ENCODE measurements at places on chromosomes 4 and X.

DNA sequence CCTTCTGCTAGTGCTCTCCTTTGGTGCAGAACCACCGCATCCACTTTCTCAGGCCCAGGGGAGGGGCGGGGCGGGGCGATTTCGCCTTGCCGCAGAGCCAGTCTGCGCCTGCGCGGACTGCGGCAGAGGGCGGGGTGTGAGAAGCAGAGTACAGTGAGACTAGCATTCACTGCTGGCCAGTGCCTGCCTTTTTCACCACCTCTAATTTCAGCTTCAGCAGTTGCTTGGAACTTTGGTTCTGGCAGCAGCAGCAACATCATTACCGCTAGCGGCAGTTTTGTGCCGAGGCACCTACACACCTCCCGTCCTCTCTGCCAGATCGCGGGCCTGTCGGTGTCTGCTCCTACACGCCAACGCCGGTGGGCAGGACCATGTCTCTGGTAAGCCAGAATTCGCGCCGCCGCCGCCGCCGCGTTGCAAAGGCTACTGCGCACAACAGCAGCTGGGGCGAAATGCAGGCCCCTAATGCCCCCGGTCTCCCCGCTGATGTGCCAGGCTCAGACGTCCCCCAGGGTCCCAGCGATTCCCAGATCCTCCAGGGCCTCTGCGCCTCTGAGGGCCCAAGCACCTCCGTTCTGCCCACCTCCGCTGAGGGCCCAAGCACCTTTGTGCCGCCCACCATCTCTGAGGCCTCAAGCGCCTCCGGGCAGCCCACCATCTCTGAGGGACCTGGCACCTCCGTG lies at the start of gene MAGEE1:
TSS of gene MAGEE1 (plus strand) at position 151 of the 683 bp plus-strand sequence. CDS start at position 372, 221 bp downstream.
- DNase-seq = no peak

GRCh38 chr4:5280828-5281227 lies 229.5 kb downstream of the STK32B start:
- DNase-seq = no peak

- DNase-seq = no peak
These were observed 95.5 kb upstream of the CPEB2 start for GRCh38 chr4:14906805-14907204.

- no peak for DNase-seq
These were observed 27.8 kb downstream of the RASL11B start for GRCh38 chr4:52889778-52890520.

- no peak for DNase-seq
These were observed 543.8 kb upstream of the ZFP42 start for GRCh38 chr4:187451776-187452175.

- DNase-seq = no peak
These were observed 69.6 kb upstream of the NFKB1 start for GRCh38 chr4:102431608-102431961.

- no peak for DNase-seq
These were observed 37.9 kb upstream of the FAT4 start for GRCh38 chr4:125276811-125277210.

- no peak for DNase-seq
These were observed 11.0 kb upstream of the CYTL1 start for GRCh38 chr4:5030221-5030620.

DNA sequence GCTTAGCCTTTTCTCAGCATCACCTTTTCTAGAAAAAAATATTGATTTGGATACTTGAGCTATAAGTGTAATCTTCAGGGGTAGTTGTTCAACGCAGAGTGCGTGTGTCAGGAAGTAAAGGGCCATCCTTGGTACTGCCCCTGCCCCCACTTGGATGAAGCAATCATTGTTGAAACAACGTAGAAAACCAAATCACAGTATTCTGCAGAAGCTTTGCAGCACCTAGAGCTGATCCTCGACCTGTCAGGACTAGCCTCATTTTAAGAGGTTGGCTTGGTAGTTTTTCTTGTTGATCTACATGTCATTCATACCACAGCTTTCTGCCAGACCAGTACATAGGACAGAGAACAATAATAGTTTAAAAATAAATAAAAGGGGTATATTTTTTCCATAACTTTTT lies 65.3 kb upstream of the MYOZ2 start:
- no peak for DNase-seq

DNA sequence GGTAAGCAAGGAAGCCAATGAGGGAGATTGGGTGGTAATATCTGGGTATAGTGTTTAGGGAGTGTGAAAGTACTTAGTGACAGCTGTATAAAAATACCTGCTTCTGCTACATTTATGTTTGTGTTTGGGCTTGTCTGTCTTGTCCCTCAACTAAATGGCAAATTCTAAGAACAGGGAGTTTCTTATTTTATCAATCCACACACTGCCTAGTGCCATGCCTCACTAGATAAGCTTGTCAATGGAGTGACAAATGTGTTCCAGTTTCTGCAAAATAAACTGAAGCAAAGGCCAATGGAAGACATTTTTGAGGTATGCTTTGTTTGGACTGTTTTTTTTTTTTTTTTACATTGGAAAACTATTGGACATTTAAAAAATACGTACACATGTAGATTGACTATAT lies 418.0 kb downstream of the SH2D1A start:
- no peak for DNase-seq

DNA sequence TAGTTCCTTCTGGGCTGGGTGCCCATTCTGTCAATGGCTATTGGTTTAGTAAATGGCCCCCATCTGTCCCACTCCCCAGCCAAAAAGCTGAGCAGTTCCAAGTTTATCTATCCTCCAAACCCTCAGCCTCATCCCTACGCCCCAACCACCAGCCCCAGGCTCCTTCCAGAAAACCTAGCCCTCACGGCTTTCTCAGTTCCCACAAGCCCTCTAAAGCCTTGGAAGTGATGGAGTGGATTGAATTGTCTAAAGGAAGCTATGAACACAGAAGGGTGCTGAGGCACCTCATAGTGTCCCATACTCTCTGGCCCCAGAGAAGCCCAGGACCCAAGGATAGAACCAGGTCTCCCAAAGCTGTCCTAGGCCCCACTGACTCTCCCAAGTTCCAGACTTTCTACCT lies 75.6 kb upstream of the EFNB1 start:
- no peak for DNase-seq

DNA sequence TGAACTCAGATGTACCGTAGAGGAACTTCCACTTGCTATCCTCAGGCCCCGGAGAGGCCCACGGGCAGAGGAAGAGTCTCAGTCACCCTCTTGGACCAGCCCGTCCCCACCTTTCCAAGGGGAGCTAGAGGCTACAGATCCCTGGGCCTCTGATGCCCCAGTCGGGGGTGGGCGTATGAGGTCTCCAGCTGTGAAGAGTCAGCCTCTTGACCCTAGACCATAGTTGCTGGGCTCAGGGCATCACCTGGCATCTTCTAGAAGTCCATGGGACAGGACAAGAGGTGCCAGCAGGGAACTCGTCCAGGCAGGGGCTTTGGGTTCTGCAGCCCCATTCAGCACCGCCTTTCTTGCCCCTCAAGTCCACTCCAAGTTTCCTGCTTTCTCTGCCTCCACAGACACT lies 11.6 kb downstream of the SASH3 start:
- no peak for DNase-seq

GRCh38 chr4:6121941-6122340 lies 78.4 kb downstream of the JAKMIP1 start:
- DNase-seq = no peak

- DNase-seq = no peak
These were observed 32.4 kb downstream of the PRMT9 start for GRCh38 chr4:147651563-147651962.

DNA sequence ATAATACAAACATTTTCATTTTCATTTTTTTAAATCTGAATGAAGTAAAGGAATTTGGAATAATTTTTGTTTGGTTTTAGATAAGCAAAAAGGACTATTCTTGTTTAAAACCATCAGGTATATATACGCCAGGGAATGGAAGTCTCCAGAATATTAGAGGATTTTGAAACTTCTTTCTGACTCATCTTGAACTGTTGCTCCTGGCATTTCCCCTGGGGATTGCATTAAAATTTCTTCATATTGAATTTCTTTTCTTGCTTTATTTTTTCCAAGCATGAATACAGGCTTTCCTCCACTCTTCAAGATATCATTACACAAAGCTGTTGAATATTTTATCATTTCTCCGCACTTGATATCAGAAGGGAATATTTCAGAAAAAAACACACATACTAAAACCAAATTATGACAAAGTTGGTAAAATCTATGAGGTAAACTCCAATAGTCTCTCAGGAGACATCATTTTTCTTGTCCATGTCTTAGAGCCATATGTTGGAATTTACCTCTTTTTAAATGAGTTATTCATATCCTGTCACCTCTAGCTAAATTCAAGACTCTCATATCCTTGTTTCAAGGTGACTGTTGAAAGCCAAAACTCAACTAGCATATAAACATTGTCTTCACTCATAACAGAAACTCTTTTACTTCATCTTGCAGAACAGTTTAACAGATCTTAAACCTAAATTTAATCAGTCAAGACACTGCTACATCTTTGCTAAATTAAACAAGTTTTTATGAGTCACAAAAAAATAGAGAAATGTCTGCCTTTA lies 20.7 kb upstream of the CSN1S1 start:
- DNase-seq = no peak

- peak; percentile 26 for DNase-seq
These were observed 44.4 kb upstream of the TAPT1 start for GRCh38 chr4:16270454-16271328.

DNA sequence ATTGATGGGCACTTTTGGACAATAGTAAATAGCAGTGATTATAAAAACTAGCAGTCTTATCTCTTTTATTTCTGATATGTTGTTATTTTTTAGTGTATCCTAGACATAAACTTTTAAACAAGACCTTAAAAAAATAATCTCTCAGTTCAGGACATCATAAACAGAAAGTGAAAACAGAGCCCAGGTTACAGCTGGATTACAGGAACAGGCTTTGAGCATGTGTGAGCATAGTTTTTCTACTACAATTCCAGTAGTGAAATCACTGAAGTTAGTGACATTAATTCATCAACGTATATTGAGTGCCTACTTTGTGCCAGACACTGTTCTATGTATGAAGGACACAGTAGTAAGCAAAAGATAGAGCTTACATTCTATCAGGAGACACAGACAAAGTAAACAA lies 16.9 kb downstream of the TRIM75 start:
- DNase-seq = no peak

GRCh38 chrX:83593634-83594294 lies 85.7 kb downstream of the POU3F4 start:
- DNase-seq = no peak

- no peak for DNase-seq
These were observed 15.8 kb downstream of the GLRA3 start for GRCh38 chr4:174813292-174813691.

DNA sequence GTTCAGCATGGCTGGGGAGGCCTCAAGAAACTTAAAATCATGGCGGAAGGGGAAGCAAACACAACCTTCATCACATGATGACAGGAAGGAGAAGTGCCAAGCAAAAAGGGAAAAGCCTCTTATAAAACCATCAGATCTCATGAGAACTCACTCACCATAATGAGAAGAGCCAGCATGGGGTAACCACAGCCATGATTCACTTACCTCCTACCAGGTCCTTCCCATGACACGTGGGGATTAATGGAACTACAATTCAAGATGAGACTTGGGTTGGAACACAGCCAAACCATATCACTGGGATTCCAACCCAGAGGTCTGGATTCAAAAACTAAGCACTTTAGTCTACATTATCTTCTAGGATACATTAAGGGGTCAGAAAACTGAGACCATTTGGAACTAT lies 609.6 kb upstream of the SPANXN1 start:
- DNase-seq = no peak

GRCh38 chr4:184873054-184873453 lies 47.3 kb upstream of the ACSL1 start:
- DNase-seq = no peak

DNA sequence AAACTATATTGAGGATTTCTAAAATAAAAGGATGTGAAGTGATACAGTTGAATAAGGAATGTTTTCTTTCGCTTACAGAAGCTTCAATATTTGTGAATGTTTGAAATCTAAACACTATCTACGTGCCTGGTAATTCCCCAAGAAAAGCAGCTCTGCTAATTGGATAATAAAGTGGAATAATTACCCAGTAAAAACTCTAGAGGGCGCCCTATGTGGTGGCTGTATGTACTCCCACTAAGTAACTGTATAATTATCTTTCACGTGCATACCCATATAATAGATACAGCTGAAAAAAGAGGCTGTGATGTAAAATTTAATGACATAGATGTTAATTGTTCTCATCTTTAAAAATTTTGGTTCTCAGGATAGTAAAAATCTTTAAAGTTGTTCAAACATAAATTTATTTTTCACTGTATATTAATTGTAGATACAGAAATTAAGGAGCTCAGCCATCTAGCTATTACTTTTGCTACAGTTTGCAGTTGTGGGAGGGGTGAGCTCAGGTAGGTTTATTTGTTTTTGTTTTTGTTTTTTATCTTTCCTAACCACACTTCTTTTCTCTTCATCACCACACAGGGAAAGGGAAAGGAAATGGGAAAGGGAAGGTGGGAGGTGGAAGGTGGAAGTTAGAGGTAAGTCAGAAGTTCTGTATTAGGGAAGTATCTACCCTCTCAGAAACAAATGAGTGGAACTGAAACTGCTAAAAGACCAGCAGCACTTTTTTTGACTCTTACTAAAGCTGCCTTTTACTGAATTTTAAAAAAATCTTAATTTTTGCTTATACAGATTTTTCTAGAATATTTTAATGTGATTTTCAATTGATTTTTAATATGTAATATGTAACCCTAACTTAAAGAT lies 151.7 kb upstream of the RPS6KA6 start:
- no peak for DNase-seq

DNA sequence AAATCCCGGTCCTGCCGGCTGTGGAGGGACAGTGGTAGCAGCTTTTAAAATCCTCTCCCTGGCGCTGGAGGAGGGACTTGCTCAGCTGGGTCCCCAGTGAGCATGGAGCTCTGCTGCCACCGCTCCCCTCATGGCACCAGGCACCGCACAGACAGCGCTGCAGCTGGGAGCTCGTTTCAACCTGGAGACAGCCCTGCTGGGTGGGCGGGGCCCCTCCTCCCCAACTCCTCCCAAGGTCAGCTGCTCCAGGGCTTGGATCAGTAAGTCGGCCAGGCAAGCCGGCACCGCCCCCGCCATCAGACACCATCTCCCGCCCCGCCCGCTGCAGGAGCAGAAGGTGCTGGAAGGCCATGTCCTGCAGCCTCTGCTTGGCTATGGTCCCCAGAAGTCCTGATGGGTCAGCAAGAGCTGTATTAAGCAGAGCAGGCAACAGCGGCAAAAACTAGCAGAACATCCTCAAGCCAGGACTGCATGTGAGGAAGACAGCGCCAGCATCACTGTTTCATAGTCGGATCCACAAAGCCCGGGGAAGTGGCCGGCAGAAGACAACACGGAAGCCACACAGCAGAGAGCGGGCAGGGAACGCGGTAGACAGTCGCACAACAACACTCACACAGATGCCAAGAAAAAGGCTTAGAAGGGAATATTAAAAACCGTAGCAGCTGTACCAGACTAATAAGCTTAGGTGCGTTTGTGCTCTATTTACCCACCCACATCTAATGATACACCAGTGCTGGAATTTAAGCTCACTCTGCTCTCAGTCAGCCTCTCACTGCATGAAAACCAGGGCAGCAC lies 16.2 kb downstream of the ZFYVE28 start:
- DNase-seq = no peak

All from SIG-M5 (cell line).